ENCODE measurements at places on chromosomes 16 and 17.

DNA sequence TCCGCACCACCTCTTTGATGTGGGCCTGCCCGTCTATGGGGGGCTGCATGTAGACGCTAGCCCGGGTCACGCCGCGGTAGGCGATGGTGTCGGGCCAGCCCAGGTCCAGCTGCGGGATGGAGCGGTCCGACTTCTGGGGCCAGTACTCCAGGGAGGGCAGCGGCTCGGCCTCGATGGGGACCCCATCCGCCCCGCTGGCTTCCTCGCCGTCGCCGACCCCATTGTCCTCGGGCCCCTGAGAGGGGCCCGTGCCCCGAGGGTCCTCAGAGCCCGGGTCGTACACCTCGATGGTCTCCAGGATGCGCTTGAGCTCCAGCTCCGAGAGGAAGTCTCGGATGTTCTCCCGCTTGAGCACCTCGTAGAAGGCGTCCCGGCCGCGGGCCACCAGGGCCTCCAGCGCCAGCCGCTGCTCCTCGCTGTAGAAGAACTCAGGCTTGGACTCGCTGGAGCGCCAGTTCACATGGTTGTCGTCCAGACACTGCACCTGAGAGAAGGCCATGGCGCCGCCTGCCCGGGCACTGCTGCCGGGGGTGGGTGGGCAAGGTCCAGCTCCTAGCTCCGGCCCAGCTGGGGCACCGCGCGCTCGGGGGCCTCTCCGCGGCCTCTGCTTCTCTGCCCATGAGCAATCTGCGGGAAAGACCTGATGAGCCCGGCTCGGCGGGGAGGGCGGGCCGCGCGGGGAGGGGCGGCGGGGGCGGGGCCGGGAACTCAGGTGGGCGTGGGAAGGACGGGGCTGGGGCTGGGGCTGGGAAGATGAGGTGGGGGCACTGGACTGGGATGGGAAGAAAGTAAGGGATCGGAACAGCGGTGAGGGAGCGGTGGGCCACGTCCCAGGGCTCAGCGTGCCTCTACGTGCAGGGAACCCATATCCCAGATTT is 782 bp downstream of the FAM83G start:
- DNase-seq = no peak

DNA sequence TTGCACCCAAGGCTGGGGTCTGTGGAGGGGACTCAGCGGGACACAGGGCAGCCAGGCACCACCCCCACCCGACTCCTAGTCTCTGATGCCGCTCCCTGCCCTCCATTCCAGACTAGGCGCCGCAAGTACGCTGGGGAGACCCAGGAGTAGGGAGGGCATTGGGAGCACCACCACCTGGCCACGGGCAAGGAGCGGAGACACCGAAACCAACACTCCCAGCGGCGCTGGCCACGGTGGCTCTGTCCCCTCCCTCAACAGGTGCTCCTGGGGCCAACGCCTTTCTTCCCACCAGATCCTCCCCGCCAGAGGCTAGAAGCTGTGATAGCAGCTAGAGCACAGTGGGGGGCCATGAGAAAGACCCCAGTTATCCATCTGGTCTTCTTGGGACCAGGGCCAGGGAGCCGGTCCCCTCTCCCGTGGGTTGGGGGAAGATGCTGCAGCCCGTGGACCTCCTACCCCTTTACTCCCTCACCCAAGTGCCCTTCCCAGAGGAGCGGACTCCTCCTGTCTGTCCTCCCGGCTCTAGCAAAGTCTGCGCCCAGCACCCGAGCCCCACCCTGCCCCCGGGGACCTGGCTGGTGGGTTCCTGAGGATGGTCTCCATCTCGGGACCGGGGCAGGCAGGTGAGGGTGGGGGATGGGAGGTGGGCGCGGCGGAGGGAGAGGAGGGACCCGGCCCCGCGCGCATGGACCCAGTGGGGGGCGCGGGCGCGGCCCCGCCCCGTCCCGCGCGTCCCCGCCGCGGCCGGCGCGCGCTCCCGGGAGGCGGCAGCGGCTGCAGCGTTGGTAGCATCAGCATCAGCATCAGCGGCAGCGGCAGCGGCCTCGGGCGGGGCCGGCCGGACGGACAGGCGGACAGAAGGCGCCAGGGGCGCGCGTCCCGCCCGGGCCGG is at the start of gene SYNGR3:
Gene SYNGR3, plus strand, starts transcription at position 762 of the 892 bp plus-strand sequence. CDS start 133 bp downstream, outside the sequence.
- DNase-seq = no peak

GRCh38 chr17:45841883-45842525 is 2.7 kb upstream of the SPPL2C start:
- DNase-seq = no peak

DNA sequence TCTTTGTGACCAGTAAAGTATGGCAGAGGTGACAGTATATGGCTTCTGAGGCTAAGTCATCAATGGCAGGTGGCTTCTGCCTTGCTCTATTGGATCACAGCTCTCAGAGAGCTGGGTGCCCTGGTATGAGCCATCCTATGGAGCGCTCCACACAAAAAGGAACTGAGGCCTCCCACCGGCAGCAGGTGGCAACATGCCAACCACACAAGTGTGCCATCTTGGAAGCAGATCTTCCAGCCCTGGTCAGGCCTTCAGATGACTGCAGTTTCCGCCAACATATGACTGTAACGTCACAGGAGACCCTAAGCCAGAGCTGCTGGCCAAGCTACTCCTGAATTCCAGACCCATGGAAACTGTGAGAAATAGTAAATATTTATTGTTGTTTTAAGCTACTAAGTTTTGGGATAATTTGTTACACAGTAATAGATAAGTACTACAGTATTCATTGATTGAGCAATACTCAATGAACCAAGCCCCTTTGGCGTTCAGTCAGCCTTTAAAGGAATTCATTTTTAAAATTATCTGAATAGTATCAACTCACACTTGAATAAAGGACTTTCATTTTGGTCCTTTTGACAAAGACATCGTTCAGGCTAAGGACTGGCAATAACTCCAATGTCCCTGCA is 69.4 kb upstream of the LHX1 start:
- no peak for DNase-seq

DNA sequence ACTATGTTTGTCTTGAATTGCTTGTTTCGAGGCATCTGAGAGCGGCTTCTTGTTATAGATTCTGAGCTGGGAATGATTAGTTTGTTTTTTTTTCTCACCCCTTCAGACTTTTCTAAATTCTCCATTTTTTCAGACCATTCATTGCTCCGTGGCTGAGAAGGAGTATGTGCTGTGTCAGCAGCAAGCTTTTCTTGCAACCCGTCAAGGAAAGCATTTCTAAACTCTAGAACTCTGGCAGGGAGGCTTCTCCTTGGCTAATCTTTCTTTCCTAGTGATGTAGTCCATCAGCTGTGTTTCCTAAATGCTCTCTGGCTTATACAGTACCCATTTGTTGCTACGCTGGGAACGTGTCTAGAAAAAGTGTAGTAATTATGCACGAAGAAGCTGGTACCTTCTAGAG is 133.5 kb downstream of the FTO start:
- DNase-seq = no peak

GRCh38 chr17:2028737-2029136 is 1.2 kb upstream of the DPH1 start:
- no peak for DNase-seq

DNA sequence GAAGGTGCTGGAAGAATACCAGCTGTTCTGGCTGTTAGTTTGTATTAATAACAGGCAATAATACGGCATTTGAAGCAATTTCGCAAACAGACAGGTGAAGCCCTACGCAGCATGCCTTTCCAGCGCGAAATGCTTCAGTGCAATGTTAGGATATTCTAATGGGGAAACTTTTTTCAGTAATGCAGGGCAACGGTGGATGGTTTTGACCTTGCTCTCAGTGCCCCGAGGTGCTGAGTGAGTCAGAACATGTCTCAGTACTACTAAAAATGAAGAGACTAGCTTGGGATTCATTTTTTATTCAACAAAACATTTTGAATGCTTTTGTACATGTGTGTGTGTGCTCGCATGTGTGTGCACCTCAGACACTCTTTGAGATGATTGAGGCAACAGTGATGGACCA is 172.2 kb downstream of the RBFOX1 start:
- no peak for DNase-seq

- no peak for DNase-seq
These were observed 4.9 kb downstream of the RARA start for GRCh38 chr17:40313668-40314583.

DNA sequence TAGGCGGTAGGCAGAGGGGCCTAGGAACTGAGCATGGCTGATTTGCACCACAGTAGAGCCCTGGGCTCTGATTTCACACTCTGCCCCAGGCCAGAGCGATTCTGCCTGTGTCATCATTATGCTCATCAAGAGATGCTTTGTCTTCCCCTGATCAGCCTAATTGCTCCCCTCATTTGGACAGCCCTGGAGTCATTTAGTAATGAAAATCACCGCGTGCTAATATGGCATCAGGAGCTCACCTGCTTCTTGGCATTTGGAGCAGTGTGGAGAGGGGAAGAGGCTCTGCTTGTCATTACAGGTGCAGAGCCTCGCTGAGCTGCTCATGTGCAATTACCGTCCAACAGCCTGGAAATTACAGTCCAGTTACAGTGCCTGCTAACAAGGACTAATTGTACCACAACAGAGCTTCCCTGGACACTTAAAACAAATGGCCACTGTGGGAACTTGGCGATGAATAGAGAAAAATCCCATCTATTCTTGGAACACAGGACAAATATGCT is 157.1 kb upstream of the WSCD1 start:
- no peak for DNase-seq

GRCh38 chr16:81810361-81810760 is 31.3 kb downstream of the PLCG2 start:
- no peak for DNase-seq

DNA sequence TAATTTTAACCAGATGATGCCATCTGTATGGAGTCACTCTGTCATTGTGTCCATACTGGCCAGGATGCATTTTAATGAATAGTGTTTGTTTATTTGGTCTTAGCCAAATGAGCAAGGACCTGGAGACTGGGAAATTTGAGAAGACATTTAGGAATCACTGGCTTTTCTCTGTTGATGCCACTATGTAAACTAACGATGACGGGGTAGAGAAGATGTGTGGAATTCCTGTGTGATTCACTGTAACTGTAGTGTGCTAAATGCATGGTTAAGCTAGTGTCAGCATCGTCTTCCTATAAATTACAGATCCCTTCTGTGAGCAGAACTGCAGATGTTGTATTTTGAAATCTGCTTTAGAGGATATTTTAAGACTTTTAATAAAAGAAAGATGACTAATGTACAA is 66.6 kb downstream of the NOS2 start:
- DNase-seq = no peak

- DNase-seq = no peak
These were observed 55.1 kb upstream of the EMP2 start for GRCh38 chr16:10635365-10636021.

DNA sequence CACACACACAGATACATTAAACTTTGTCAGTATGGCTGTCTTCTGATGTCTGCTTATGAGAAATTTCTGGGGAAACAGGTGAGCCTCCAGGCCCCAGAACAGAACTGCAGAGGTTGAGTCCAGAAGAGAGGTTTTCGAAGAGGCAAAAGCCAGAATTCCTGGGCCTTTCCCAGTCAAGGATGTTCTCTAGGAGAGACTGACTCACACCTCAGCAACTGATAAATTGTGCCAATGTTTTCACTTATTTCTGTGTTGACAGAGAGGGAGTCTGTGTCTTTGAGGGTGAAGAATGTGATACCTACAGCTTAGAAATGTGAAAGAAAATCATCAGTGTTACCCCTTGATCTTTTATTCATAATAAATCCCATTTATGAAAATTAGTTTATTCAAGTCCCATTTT is 30.3 kb downstream of the LDHD start:
- no peak for DNase-seq

GRCh38 chr17:21532763-21533385 is 156.7 kb downstream of the KCNJ12 start:
- DNase-seq = no peak

- DNase-seq = no peak
These were observed 110.1 kb downstream of the ADAMTS18 start for GRCh38 chr16:77324729-77325128.

- DNase-seq = no peak
These were observed 47.5 kb downstream of the SLC6A2 start for GRCh38 chr16:55703003-55704001.

DNA sequence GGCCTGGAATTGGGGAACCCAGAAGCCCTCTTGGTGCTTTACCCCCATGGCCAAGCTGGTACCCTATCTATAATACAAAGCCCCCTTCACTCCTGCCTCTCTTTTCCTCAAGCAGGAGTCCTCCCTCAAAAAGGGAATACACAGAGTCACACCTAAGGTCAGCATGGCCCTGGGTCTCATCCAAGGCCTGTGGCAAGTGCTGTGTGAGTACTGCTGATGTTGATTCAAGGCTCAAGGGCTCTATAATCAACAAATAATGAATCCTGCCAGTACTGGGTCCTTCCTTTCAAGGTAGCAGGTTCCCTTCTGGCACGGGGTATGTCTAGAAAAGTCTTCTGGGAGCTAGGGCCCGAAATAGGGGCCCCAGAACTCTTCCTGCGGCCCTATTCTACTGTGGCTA is 187.3 kb downstream of the CYB561 start:
- no peak for DNase-seq

GRCh38 chr16:20300312-20301097 is 26.8 kb downstream of the GP2 start:
- DNase-seq = no peak

GRCh38 chr17:67481808-67482207 is 104.7 kb downstream of the PITPNC1 start:
- no peak for DNase-seq

DNA sequence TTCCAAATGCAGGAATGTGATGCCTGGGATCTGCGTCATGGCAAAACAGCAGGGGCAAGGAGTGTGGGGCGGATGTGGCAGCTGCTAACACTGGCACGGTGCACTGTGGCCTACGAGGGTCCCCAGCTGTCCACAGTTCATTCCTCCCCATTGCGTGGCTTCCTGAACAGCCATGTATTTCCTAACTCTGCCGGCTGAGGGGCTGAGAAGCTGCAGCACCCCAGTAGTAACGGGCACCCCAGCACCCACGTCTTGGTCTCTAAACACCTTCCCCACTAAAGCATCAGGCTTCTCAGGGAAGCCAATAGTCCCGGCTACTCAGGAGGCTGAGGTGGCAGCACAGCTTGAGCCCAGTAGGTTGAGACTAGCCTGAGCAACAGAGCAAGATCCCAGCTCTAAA is 47.6 kb downstream of the LMF1 start:
- no peak for DNase-seq

DNA sequence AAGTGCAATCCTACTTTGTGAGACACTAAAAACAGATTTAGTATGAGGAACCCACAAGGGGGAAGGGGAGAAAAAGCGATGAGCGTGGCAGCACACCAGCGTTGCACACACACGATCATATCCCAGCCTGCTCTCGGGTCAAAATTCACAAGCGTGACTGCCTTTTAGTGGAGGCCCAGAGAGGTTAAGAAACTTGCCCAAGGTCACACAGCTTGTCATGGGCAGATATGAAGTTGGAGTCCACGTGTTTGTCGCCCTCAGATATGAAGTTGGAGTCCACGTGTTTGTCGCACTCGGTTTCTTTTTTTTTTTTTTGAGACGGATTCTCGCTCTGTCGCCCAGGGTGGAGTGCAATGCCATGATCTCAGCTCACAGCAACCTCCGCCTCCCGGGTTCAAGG is 58.3 kb downstream of the TIMM22 start:
- no peak for DNase-seq

- no peak for DNase-seq
These were observed 5.9 kb downstream of the LITAFD start for GRCh38 chr16:8887952-8888560.

GRCh38 chr17:32541640-32542039 is 54.8 kb downstream of the CDK5R1 start:
- no peak for DNase-seq
